ENCODE measurements at places on chromosomes 1 and 21.

DNA sequence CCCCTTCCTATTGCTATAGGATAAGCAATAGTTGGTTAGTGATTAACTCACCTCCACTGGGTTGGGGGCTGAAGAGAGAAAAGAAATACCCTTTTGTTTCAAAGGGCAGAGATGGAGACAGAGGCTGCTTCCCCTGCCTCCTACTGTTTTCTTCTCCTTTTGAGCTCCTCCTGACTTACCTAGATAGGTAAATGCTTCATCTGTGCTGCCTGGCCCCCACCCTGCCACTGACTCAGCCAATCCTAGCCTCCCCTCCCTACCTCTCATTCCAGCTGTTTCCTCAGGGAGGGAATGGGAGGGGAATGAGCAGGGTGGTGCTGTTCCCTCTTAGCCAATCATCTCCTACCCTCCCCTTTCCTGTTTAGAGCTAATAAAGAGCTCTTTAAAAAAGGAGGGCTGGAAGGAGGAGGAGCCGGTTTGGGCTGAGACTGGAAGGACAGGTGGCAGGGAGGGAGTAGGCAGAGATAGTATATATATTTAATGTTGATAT lies at the start of gene C1orf116:
C1orf116 (minus strand) TSS at position 229 of the 490 bp plus-strand sequence. CDS start 5,158 bp downstream, outside the sequence.
- DNase-seq, result no peak

DNA sequence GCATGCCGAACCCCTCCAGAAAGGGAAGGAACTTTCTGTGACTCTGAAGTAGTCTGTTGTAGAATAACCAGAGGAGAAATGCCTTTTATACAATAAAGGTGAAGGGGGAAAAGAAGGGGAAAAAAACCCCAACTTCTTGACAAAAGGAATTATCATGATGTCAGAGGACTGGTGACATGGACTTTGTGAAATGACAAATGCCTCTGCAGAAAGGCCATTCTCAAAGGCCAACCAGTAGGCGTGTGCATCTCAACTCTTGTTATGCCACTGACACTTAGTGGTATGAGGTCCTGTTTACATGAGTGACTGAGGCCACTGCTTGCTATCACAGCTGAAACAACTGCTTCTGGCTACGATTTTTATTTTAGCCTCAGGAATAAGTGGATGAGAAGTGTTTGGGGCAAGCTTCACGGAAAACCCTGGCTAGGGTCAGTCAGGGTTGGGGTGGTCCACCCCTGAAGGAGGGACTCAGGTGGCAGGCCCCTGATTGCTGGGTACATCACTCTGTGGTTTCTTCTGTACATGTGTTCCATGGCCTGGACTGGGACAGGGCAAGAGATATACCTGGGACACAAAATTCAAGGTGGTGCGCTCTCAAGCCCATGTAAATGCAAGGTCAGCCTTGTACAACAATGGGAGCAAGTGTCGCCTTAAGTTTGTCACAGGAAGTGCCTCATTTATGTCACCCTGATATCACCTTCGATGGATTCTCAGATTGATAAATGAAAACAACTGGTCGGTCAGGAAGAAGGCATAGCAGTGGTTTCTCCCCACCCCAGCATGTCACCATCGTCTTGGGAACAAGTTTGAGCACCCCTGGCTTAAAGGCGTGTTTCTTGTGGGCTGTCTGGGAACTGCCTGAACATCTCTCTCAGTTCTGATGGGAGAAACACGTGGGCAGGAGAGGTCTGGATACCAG lies 12.4 kb downstream of the RUNX1 start:
- no peak for DNase-seq

DNA sequence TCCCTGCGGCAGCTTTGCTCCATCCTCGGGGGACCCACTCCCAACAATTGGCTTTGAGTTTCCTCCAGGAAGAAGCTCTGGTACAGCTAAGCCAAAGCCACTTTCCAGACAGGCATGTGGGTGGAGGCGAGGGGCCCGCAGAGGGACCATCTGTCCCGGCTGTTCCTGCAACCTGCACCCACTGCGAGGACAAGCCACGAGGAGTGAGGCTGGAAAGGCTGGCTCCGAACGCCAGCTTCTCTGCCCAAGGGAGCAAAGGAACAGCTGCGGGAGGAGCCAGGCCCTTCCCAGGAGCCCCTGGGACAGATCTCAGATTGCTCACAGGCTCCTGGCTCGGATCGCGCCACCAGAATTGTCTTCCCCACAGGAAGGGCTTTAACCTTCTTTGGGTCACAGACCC lies 28.3 kb upstream of the PEF1 start:
- DNase-seq, result no peak

GRCh38 chr1:208211921-208212843 lies 32.0 kb downstream of the PLXNA2 start:
- DNase-seq, result no peak

DNA sequence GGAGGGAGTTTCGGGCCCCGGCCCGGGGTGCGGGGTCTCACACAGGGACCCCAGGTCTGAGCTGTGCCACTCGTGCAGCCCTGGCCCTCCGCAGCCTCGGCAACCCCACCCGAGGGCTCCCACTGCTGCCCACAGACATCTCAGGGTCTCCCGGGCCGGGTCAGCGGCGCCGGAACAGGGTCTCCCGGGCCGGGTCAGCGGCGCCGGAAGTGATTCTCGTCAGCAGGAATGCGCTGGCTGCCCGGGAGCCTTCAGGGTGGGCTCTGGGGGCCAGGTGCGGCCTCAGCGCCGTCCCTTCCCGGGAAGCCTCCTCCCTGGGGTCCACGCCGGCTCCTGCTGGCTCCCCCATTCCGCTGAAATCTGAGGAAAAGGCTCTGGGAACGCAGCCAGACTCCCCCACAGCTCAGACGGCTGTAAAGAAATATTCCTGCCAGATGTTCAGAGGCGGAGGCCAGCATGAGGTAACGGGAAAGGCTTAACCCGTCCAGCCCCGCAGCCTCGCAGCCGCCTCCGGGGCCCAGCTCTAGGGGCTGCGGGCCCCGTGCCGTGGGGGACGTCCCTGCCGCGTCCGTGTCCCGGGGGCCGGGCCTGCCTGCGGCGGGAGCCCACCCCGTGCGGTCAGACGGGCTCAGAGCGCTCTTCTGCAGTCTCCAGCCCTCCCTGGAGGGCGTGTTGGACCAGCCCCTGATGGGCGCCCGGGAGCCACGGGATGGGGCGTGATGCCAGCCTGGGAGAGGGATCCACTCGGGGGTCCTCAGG lies 8.7 kb upstream of the COL6A1 start:
- no peak for DNase-seq

DNA sequence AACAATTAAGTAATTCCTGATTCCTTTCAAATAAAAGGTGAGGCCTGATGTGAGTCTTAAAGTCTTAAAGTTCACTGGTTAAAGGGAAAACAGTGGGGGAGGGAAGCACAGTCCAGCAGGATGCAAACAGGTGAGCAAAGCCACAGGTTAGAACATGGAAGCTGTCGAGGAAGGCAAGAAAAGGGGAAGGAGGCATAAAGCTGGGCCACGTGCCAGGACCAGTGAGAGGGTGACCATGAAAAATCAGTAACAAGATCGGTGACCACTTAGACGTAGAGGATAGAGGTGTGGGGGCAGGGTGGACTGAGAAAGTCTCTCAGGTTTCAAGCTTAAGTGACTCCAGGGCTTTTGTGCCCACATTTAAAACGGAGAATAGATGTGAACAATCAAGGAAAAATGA lies 231.3 kb downstream of the SETD4 start:
- no peak for DNase-seq

DNA sequence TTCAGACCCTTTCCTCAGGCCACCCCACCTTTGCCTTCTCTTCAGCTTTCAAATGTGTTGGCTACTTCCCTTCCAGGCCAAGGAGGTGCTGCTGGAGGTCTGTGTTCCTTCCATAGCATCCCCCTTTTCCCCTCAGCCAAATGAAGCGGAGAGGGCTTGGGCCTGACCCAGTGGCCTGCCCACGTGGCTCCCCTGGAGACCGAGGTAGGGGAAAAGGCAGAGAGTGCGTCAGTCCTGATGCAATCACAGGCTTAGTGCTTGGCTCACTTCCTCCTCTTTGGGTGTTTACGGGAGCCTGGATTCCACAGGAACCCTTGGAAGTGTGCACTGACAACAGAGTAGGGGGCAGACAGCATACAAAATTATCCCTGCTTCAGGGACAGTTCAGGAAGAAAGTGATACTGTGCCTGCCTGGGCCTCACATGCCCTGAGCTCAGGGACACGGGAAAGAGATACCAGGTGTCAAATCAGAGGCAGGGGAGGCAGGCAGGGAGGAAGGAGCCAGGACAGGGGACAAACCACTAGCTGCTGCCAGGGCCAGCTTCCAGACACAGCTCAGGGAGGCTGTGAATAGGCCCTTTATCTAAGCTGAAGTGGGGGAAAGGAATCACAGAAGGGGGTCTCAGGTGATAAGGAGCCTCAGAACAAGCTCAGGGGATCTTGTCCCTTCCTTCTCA lies 16.6 kb upstream of the PTP4A2 start:
- peak; percentile 47 for DNase-seq

GRCh38 chr1:179090522-179090921 lies 8.7 kb downstream of the TOR3A start:
- DNase-seq, result no peak

DNA sequence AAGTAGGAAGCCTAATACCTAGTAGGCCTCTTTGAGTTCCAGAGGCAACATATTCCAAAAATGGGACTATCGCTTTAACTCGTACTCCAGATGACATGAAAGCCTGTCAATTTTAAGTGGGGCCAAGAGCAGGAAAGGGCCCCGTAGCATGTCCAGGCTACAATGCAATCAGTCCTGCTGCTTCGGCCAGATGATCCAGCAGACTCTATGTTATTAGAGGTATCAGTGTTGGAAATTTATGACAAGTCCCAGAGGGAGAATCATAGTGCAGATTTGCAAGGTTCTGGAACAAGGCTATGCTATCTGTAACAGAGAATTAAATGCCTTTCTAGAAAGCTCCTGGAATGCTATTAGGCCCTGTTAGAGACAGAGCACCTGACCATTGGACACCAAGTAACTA lies 56.7 kb upstream of the SRP9 start:
- DNase-seq, result no peak

DNA sequence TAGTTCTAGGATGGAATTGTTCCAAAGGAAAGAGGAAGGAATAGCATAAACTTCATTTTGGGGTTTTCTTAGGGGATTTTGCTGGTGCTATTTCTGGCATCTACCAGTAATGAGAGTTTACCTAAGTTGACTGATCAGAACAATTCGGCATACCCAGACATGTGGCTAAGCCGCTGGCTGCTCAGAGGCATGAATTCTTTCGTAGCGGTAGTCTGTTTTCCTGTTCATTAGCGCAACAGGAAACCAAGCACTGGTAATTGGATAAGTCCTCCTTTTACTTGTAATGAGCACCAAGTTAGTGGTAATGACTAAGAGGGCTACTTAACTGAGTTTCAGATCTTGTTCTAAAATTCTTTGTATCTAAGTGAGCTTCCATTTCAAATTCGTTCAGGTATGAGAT lies 38.6 kb downstream of the C21orf91 start:
- no peak for DNase-seq

DNA sequence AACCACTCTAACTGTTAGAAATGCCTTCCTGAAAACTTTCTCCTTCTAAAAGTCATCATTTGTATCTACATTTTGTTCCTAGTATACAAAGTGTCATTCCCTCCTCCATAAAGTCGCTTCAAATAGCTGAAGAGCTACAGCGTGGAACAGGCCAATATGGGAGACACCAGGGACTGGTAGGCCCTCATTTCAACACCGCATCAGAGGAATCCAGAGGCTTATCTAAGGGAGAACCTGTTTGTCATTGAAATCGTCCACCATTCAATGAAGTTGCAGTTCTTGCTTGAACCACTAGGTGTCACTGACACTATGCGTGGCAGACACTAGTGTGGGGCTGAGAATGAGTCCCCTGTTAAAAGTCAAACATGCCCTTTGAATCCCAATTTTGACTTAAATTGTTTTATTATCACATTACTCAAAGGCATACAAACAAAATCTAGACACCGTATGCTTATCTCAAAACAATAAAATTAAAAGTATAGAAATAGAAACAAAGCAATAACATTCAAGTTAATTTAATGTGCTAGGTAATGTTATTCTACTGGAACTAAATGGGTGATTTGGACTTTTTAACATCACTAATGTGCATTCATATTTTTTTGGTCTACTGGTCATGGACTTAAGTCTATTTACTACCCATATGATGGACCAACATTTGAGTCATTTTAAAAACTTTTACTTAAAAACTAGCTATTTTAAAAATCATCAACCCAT lies 182.3 kb downstream of the FCRL5 start:
- DNase-seq, result no peak

- DNase-seq, result no peak
Observed at GRCh38 chr1:98888869-98889268, 115.8 kb downstream of the PLPPR5 start.

- DNase-seq, result no peak
Observed at GRCh38 chr1:229666585-229666984, 40.5 kb downstream of the URB2 start.

GRCh38 chr1:94708299-94708685 lies 111.9 kb upstream of the SLC44A3 start:
- DNase-seq, result no peak

DNA sequence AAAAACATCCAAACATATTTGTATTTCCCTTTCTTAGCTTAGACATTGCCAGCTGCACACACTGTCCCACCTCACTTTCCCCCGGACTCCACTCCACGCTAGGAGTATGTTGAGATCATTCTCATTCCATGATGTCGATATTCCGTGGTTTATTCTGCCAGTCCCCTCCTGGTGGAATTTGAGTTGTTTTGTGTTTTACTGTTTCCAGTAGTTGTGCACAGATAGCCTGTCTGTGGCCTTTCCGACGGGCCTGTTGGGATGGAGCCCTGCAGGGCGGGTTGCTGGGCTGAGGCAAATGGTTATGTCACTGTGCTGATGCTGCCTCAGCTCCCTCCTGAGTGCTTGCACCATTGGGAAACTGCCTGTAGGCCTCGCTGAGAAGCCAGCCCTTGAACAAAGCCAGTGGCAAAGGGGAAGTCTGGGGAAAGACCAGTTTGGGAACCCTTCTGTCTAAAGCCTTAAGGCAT lies 12.8 kb downstream of the TRAPPC10 start:
- no peak for DNase-seq

DNA sequence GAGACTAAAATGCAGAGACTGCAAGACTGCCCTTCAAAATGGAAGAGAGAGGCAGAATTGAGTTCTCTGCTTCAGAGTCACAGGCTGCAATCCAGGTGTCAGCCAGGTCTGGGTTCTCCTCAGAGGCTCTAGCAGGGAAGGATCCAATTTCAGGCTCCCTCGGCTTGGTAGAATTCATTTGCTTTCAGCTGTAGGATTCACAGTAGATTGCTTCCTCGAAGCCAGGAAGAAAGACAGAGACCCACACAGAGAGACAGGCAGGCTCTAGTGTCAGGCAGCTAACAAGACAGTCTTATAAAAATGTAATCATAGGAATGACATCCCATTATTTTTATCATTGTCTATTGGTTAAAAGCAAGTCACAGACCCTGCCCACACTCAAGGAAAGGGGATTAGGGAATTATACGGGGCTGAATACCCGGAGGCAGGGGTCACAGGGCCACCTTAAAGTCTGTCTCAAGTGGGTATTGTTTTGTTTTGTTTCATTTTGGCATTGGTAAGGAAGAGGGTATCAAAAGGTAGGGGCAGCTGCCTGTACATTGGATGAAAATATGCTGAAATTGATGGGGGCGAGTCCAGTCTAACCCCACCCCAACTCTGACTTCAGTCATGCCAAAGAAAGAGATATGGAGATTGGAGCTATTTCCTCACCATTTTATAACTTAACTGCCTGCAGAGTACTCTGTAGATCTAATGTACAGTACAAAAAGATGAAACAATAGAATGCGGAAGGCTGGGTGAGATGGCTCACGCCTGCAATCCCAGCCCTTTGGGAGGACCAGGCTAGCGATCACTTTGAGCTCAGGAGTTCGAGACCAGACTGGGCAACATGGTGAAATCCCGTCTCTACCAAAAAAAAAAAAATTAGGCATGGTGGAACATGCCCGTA lies 9.5 kb upstream of the TBCE start:
- no peak for DNase-seq
